Activated CD8-positive, alpha-beta memory T cell treated with anti-CD3 and anti-CD28 coated beads for 1 hour (primary cell): ENCODE measurements at places on chromosomes 12 and 14.

DNA sequence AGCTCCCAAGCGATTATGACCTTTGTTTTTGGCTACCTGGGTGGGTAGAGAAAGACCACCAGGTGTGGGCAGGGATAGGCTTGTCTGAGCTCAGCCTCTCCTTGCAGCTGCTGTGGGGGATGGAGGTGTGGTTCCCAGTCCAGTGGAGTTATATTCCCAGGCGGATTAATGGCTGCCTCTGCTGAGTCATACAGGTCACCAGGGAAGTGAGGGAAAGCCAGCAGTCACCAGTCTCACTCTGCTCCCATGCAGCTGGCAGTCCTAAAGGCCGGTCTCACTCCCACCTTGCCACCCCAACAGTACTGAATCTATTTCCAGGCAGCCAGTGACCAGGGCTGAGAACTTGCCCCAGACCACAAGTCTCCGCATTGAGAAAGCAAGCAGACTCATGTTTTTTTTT lies 399.2 kb downstream of the VRK1 start:
- no peak for DNase-seq

DNA sequence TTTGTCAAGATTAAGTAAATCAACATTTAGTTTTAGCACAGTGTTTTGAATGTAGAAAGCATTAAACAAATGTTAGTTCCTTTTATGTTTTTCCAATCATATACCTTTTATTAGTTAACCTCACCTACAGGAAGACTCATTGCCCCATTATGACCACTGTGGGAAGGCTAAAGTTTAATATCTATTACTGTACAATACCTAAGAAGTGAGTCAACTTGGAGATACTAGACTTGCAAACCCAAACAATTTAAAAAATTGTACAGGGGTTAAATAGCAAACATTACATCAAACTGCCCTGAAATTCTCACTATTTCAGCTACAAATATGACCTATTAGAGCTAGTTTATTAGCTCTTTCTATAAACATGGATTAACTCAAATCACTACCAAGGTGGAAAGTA lies 8.6 kb upstream of the G2E3 start:
- DNase-seq: no peak

DNA sequence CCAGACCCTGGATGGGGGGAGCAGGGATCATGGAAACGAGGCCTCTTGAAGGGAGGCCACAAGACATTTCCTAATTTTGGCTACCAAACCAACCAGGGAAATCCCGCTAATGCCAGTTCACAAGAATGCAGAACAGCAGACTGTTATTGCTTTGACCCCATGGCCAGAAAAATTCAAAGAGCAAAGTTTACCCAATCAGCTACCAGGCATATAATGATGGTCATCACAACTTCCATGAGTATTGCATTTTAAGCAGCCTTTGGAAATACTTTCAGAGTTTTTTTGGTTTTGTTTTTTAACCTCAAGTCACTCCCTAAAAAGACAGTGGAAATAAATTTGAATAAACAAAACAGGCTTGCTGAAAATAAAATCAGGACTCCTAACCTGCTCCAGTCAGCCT lies at the start of gene IL25:
IL25 (plus strand) TSS at position 301 of the 400 bp plus-strand sequence.
- no peak for DNase-seq

DNA sequence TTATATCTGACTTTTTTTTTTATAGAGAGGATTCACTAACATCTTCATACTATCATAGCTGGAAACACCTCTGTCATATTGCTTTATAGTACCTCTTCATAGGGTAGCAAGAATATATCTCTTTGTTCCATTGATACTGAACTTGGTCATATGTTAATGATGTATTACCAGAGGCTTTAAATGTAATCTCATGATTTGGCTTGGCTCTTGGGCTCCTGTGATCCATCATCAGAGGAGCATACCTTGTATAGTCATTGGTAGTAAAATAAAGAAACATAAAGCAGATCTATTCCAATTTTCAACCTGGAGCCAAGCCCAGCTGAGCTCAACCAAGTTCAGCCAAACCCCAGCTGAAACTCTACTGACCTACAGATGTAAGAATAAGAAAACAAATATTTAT lies 43.2 kb upstream of the GRIN2B start:
- DNase-seq: no peak

- DNase-seq: no peak
These were observed 8.1 kb upstream of the OR6C65 start for GRCh38 chr12:55392032-55392795.

DNA sequence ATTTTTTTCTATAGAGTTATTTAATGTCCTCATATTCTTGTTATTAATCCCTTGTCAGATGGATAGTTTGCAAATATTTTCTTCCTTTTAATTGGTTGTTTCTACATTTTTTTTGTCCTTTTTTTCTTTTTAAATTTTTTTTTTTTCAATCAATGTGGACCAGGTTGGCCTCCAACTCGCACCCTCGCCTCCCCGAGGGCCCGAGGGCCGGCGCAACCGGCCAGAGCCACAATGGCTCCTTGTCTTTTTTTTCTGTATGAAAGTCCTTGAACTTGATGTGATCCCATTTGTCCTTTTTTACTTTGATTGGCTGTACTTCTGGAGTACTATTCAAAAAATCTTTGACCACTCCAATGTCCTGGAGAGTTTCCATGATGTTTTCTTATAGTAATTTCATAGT lies 17.7 kb upstream of the SLCO1B1 start:
- no peak for DNase-seq

- DNase-seq: no peak
These were observed 26.1 kb upstream of the DIO3 start for GRCh38 chr14:101535232-101535631.

GRCh38 chr12:74483057-74483456 lies 54.6 kb upstream of the ATXN7L3B start:
- no peak for DNase-seq

DNA sequence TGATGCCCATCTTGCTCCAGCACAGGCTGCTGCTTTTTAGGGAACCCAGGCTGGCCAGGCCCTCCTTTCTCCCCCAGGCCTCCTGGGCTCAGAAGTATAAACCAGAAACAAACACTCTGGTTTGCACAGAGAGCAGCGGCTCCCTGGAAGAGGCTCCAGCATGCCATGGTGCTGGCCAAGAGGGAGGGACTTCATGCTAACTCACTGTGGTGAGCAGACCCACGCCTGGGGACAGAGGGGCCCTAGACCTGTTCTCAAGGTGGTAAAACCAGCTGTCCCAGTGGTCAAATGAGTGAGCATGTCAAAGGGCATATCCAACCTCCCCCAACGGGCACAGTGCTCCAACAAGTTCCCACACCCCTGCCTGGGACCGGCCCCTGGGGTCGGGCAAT lies 15.5 kb downstream of the BCL11B start:
- no peak for DNase-seq

GRCh38 chr14:72142328-72142727 lies 210.1 kb downstream of the RGS6 start:
- no peak for DNase-seq

DNA sequence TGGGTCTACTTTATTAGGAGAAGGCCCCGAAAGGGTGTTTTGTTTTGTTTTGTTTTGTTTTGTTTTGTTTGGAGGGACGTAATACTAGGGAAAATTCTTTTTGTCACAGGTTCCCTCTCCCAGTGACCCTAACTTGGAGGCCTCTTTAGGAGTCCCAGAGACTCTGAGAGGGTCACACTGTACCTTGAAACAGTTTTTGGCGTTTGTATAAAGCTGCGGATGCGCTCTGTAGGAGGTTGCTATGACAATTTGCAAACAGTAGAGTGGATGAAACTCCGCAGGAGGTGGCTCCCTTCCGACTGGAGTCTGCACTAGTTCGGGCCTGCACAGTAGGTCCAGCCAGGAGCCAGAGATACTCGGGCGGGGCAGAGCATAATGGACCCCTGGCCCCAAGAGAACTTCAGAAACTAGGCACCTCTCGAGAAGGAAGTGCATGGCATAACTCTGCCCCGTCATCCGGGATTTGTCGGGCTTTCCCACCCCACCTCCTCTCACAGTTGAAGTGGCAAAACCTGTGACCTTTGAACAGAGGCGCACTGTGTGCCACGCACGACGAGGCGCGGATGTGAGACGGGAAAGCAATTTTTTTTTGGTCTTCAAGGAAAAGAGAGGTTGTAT lies 1.3 kb upstream of the DYRK2 start:
- no peak for DNase-seq

DNA sequence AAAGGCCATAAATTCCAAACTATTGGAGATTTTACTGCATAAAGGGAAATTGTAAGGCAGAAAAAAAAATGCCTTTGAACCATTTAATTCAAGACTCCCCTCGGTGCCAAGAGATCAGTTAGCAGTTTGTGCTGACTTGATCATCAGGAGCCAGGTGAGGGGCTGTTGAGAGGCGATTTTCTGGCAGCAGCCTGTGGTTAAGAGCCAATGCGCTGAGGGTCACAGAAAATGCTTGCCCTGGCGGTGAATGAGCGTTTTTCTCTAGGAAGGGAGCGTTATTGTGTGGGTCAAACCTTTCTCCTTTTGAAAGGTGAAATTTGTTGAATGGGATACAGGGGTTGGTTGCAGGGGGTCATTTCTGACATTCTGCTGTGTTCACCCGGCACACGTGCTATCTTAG lies 4.7 kb downstream of the SRRM4 start:
- no peak for DNase-seq

DNA sequence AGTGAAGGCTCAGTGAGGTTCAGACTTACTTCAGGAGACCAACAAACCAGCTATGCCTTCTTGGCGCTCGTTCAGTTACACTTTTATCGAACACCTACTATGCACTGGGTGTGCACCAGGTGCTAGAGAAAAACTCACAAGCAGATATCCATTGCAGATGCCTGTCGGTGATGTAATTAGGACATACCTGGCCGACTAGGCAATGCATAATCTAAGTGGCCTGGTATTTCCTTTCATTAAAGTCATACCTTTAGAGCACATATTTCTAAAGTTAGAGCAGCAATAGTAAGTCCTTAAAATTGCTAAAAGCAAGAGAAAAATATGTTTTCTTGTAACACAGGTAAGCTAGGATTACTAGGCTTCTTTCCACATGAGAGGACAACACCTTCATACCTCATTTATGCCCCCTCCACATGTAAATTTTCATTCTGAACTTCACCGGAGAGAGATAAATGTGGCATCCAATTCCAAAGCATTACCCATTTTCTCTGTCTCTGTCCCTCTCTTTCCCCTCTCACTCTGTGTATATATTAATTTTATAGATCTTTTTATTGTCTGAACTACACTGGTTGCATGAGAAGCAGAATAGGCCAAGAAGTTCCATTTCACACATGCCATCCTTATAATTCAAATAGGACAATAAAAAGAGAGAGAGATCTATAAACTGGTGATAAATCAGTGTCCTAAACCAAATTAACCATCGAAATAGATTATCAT lies 242.2 kb downstream of the SPTSSA start:
- DNase-seq: no peak

- DNase-seq: no peak
These were observed 153.1 kb downstream of the BCAT1 start for GRCh38 chr12:24795699-24796347.

GRCh38 chr12:38328306-38328895 lies 11.8 kb downstream of the ALG10B start:
- no peak for DNase-seq
